NCI-H1105 (cell line): ENCODE measurements at places on chromosomes 5 and 9.
A peak's percentile ranks its signal among the peaks of the same experiment; 100 is the strongest.

DNA sequence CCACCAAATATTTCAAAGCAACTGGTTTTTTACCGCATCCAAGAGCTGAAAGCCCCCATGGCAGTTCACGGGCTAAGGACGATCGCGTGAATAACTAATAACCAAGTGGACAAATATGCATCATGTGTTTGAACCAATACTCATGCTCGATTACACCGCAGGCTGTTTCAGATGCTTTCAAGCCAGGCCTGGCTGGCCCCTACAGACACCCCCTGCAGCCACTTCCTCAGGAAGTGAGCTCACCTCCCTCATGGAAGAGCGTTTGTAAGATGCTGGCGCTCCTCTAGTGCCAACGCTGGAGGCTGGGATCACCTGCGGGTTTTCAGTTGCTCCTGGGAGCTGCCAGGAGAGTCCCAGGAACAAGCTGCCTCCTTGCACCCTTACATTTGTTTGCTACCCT, 53.9 kb upstream of the PTCH1 start:
- no peak for DNase-seq

- DNase-seq, result no peak
Observed at GRCh38 chr5:21613971-21614488, 1239.1 kb downstream of the CDH12 start.

DNA sequence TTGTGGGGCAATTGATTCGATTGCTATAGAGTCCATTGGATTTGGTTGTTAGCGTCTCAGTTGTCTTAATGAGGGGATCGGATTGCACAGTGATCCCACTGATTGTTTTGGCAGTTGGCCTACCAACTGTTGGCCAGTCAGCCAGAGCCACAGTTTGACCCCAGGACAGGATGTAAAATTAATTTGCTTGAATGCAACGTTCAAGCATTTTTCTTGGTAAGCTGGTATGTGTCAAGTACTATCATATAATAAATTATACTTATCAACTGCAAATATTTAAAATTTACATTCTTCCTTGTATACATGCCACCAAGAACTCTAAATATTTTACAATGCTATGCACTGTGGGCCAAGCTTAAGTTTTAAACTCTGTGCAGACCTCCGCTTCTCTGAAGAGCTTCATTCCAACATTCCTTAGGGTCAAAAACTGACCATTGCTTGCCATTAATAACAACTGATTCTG, 80.4 kb upstream of the OSMR start:
- no peak for DNase-seq

- DNase-seq, result no peak
Observed at GRCh38 chr5:65481171-65481581, 544 bp downstream of the ADAMTS6 start.

DNA sequence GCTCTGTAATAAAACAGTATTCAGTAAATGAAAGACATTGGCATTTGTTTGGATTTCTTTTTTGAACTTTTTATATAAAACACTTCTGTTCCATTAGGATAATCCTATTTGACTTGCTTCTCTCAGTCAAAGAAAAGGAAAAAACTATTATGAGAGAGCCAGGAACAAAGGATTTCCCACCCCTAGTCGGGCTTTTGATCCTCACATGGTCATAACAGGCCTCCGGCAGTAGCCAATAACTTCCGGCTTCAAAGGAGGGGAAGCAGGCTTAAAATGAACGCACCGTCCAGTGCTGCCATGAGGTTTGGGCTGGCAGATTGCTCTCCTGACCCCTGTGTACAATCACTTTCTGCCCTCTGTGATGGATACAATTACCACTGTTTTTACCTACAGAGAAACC, 209.3 kb downstream of the ZNF608 start:
- no peak for DNase-seq

GRCh38 chr5:141814064-141814964, 63.9 kb downstream of the PCDH1 start:
- no peak for DNase-seq

GRCh38 chr9:84808416-84808815, 138.9 kb downstream of the NTRK2 start:
- DNase-seq, result no peak

DNA sequence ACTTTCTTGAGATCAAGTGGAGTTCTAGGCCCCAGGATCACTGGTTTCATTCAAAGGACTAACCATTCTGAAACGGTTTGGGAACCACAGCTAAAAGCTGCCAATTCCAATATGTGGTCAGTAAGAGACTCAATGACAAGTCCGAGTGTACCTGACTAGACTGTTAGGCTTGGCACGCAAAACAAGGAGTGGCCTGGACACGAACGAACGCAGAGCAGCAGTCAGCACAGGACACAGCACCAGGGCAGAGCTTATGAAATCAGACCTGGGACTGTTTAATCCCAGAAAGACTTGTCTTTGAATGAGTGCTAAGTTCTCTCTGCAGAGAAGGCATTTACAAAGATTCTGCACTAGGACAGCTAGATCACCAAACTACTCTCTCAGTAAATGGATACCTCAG, 213.8 kb downstream of the GAPVD1 start:
- DNase-seq, result no peak

DNA sequence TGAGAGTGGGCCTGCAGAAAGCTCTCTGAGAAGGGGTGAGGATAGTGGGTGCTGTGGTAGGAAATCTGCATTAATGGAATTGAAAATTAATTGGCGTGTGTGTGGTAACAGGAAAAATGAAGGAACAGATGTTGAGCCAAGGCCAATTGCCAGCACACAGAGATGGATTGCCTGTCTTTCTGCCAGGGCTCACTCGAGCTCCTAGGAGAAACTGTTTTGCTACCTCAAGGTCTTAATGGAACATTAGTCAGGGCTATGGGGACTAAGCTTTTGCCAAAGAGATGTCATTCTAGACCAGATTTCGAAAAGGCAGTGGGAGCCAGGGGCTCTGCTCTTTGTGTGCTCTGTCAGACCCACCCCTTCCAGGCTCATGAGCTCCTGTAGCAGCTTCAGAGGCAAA, 124.0 kb upstream of the EFNA5 start:
- DNase-seq, result no peak

GRCh38 chr9:122374885-122375420, 4.1 kb downstream of the PTGS1 start:
- no peak for DNase-seq

- no peak for DNase-seq
Observed at GRCh38 chr9:86990290-86990689, 43.0 kb upstream of the GAS1 start.

DNA sequence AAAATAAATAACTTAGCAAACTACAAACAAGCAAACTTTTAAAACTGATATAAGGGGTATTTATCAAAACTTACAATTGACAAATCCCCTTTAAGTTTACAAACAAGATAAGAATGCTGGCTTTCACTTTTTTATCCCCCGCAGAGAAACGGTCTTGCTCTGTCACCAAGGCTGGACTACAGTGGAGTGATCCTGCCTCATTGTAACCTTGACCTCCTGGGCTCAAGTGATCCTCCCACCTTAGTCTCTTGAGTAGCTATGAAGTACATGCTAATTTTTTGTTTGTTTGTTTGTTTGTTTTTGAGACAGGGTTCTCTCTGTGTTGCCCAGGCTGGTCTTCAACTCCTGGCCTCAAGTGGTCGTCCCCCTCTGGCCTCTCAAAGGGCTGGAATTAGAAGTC, 9.0 kb upstream of the NIPSNAP3A start:
- no peak for DNase-seq

GRCh38 chr5:149177911-149178565, 36.7 kb downstream of the ABLIM3 start:
- no peak for DNase-seq

GRCh38 chr5:152353001-152353400, 52.1 kb downstream of the NMUR2 start:
- DNase-seq, result no peak

- DNase-seq, result no peak
Observed at GRCh38 chr5:10018201-10019069, 231.3 kb downstream of the ATPSCKMT start.

DNA sequence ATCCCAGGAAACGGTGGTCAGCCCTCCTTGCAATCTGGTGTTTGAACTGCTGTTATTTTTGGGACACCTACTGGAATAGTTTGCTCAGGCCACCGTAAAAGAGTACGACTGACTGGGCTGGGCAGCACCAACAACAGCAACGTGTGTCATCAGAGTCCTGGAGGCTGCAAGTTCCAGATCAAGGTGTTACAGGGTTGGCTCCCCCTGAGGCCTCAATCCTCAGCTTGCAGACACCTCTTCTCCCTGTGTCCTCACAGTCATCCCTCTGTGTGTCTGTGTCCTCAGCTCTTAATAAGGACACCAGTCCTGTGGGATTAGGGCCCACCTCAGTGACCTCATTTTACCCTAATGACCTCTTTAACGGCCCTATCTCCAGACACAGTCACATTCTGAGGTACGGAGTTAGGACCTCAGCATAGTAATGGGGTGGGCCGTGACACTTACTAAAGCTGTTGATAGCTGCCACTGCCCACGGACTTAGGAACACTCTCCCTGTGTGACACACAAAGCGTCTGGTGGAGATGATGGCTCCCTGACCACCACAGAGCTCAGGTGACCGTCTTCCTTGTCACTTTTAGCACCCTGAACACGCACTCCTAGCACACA, 16.8 kb downstream of the GLT6D1 start:
- DNase-seq, result no peak

DNA sequence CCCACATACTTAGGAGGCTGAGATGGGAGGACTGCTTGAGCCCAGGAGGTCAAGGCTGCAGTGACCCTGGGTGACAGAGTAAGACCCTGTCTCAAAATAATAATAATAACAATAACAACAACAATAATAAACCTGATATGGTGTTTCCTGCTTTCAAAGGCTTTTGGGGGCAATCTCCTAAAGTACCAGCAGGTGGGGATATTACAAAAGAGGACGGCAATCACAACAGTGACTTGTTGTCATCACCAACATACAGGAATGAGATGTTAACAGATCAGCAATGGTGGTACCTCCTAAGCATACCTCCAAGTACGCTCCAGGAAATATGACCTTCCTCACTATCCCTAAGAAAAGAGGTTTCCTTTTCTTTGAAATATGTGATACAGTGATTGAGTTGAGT, 91.1 kb upstream of the RNF180 start:
- DNase-seq, result peak; percentile 9

- no peak for DNase-seq
Observed at GRCh38 chr5:150064681-150065220, 21.6 kb downstream of the CSF1R start.

GRCh38 chr5:147611483-147611882, 101.6 kb upstream of the DPYSL3 start:
- DNase-seq, result no peak

- DNase-seq, result no peak
Observed at GRCh38 chr5:159826351-159827214, 89.7 kb upstream of the ADRA1B start.

- DNase-seq, result no peak
Observed at GRCh38 chr9:20508242-20508641, 114.1 kb downstream of the MLLT3 start.

DNA sequence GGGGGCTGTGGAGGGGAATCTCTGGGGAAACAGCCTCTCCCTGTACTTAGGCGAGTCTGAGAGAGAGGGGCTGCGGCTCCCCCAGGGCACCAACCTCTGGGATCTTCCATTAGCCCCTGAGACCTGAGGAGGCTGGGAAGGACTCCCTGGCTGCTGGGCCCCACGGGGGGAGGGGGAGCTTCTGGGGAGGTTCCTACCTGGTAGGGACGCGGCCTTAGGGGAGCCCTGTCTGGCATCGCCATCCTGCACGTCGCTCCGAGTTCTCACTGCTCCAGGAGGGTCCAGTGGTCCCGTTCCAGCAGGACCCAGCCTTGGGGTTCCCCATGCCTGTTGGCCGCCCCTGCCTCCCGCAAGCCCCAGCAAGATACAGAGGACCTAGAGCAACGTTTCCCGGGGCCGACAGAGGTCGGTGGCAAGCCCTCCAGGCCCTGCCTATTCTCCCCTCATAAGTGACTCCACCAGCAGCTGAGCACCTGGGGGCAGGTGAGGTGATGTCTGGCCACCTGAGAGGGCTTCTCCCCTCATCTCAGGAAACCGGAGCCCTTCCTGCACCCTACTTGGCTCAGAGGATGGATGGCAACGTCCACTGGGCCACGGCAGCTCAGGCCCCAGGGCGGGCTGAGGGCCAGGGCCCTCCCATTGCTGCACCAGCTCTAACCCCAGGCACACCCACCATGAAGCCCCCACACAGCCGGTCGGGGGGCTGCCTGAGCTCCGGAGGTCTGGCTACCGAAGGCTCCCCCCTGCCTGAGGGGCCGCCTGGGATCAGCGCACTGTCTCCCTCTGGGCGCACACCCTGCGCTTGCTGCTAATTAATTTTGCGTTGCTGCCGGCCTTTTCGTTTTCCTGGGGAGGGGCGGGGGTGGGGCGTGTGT, 22.5 kb downstream of the TPPP start:
- DNase-seq, result no peak

- no peak for DNase-seq
Observed at GRCh38 chr9:14882090-14882489, 28.1 kb downstream of the FREM1 start.

DNA sequence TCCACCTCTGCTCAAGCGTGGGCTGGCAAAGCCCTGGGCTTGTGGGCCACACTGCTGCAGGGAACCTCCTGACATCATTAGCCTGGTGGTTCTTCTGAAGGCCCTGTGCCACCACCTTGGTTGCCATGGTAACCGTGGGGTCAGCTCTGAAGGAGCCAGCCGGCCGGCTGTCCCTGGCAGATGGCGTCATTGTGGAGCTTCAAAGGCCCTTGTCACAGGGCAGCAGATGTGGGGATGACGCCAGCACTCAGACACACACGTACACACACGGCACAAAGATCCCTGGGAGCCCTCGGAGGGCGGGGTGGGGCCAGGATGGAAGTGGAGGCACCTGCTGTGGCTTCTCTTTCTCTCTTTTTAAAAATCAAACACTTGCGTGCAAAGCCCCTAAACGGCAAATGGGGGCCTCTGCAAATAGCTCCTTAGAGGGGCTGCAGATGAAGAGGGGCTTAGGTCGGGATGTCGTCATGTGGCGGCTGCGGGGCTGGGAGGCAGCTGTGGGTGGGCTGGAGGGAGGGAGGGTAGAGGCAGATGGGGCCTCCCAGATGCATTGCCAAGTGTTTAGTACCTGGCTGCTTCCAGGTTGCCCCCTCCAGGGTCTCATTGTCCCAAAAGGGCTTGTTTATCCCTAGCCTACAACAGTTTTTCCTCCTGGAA, 19.5 kb upstream of the RPL26L1 start:
- peak; percentile 15 for DNase-seq

GRCh38 chr9:36142510-36143244, 6.1 kb downstream of the GLIPR2 start:
- no peak for DNase-seq

- peak; percentile 85 for DNase-seq
Observed at GRCh38 chr5:127959152-127959764, 124.3 kb upstream of the SLC12A2 start.

DNA sequence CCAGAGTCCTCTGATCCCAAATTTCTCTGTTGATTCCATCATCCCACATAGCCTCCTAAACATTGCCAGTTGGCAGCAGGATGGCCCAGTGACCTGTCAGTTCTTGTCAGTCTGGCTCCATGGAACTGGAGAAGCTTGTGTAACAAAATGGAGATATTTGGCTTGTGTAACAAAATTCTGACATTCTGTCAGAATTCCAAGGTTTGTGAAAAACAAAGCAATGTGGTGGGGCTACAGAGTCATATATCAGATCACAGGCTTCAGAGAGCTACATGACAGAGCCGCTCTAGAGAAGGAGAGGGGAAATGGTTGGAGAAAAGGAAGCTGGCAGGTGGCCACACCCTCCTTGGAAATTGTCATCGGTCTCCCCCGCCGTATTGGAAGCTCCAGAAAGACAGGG, 75.4 kb upstream of the MAN2A1 start:
- no peak for DNase-seq

GRCh38 chr5:171707442-171707792, 78.2 kb upstream of the SMIM23 start:
- DNase-seq, result no peak
